ENCODE measurements at places on chromosomes 12 and 14.

GRCh38 chr12:124915239-124916236 lies 1.1 kb upstream of the UBC start:
- H3K36me3 ChIP-seq, result peaks cover 29% of the 10 kb centered on the region
- no peaks in the 10 kb centered on the region for H3K27me3 ChIP-seq
- peak; percentile 80 for DNase-seq
- H3K4me3 ChIP-seq, result peak overlapping the region; percentile 99

DNA sequence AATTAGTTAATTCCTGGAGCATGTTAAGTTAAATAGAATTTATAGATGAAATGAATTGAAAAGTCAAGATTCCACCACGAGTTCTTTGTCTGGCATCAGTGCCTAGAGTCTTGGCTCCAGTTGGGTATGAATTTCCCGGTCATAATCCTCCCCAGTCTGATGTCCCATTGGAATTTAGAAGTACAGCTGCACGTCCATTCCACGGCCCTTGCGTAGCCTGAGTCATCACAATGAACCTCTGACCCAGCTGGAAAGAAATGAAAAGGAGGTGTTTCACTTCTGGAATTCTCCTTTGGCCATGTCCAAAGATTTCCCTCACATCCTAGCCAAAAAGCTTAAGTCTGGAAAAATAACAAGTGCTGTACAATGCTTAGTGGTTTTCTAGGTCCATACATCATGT lies 122.7 kb downstream of the KICS2 start:
- H3K4me1 ChIP-seq, result peaks cover 21% of the 10 kb centered on the region
- peak; percentile 83 for DNase-seq
- no peaks in the 10 kb centered on the region for H3K36me3 ChIP-seq
- H3K27me3 ChIP-seq, result no peaks in the 10 kb centered on the region

DNA sequence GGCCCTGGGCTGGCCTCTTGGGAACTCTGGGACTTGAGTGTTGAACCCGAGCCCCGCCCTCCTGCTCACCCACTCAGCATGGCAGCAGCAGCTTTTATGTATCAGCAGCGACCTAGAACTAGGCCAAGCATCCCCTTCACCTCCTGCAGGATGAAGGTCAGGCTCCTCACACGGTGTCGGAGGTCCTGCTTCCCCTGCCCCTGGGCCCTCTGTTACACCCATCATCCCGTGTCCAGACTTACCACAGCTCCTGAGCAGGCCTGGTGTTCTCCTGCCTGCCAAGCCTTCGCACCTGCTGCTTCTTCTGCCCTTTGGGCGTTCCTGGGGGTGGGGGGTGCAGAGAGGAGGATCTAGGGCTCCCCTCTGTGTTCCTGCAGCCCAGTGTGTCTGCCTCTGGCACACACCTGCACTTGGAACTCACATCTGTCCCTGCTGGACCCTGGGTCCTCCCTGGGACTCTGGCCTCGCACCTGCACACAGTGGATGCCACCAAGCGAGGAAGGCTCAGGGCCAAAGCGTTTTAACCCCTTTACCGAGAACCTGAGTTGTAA lies 80.3 kb downstream of the PAPOLA start:
- H3K27me3 ChIP-seq, result peaks cover 10% of the 10 kb centered on the region
- no peak overlapping the region for H3K27ac ChIP-seq
- H3K4me1 ChIP-seq, result no peaks in the 10 kb centered on the region
- no peaks in the 10 kb centered on the region for H3K36me3 ChIP-seq
- DNase-seq, result no peak

DNA sequence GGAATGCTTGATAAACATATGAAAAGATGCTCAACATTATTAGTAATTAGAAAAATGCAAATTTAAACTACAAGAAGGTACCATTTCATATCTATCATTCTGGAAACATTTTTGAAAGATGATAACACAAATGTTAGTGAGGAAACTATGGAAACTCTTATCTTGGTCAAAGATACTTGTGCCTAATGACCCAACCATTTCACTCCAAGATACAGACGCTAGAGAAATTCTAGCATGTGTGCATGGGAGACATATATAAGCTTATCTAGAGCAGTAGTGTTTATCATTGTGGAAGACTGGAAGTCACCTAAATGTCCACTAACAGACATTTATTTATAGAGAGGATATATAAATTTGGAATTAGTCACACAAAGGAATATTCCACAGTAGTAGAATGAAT lies 143.1 kb upstream of the HMGA2 start:
- no peaks in the 10 kb centered on the region for H3K27me3 ChIP-seq
- no peak for DNase-seq
- no peak overlapping the region for H3K27ac ChIP-seq
- H3K36me3 ChIP-seq, result no peaks in the 10 kb centered on the region
- no peaks in the 10 kb centered on the region for H3K4me1 ChIP-seq

DNA sequence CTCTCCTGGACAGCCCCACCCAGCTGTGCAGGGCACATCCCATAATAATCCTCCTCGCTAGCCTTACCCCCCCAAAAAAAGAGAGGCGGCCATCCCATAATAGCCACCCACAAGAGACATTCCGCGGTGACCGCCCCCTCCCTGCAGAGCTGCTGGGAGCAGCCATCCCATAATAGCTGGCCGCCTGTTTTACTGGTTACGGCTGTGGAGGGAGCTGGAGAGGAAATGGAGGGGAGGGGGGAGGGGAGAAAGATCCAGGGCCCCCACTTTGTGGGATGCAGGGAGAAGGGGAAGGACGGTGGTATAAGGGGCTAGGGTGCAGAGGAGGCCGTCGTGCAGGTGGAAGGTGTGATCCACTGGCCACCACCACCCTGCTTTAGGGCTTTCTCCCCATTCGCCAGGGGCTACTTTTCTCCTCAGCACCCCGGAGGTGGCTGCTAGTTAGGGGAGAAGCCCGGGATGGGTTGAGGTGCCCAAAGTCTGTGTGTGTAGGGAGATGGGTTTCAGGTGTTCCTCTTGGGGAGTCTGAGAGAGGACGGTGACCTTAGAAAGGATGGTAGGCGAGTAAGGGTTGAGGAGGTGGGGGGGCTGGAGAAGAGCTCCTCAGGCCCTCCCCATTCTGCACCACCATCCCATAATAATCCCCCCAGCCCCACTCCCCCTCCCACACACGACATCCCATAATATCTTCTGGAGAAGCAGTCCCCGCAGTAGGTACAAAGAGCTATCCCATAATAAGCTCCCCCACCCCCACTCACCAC lies 6.0 kb upstream of the CHD4 start:
- H3K36me3 ChIP-seq, result no peaks in the 10 kb centered on the region
- peak overlapping the region; percentile 95 for H3K27ac ChIP-seq
- DNase-seq, result peak; percentile 94
- peaks cover 40% of the 10 kb centered on the region for H3K4me1 ChIP-seq
- no peak overlapping the region for H3K4me3 ChIP-seq
- no peaks in the 10 kb centered on the region for H3K27me3 ChIP-seq

DNA sequence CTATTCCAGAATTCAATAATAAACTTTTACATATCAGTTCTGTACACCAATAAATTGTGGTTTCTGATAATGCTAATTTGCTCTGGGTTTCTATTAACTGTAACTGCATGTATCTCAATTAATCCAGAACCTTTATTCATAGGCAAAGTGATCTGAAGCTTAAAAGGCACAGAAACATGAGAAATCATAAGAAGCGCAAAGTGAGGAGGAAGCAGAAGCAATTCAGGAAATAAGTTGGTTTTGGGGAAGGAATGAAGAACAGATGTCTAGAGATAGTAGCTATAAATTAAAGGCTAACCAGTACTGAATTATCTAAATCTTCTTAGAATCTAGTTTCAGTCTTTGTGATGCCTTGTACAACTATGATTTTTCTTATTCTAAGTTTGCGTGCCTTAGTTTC lies 24.6 kb downstream of the KERA start:
- H3K4me1 ChIP-seq, result peaks cover 8% of the 10 kb centered on the region
- H3K4me3 ChIP-seq, result no peak overlapping the region
- no peak overlapping the region for H3K27ac ChIP-seq
- no peaks in the 10 kb centered on the region for H3K36me3 ChIP-seq

- DNase-seq, result no peak
- H3K36me3 ChIP-seq, result peaks cover 59% of the 10 kb centered on the region
- no peak overlapping the region for H3K27ac ChIP-seq
- no peaks in the 10 kb centered on the region for H3K27me3 ChIP-seq
Measured at GRCh38 chr12:112275207-112275606, 107.0 kb downstream of the HECTD4 start.

DNA sequence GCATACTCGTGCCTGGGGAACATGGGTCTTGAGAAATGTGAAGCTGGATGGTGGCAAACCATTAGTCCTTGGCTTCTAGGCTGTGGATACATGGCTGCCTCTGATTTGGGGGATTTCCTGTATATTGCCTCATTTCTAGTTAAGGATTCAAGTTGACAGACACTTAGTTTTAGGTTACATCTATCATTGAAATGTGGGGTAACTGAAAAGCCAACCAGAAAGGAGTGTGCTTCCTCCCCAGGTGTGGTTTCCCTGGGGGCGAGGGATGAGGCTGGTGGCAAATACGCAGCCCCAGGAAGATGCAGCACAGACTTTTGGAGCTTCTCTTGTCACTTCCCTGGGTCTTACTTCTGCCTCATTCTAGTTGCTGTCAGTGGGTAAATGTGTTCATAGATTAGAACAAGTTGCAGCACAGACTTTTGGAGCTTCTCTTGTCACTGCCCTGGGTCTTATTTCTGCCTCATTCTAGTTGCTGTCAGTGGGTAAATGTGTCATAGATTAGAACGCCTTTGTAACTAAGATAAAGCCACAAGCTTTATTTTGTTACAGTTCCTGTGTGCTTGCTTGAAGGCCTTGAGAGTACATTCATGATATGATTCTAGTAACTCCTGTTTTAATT lies 85.1 kb downstream of the BORCS5 start:
- H3K27ac ChIP-seq, result peak overlapping the region; percentile 72
- no peak overlapping the region for H3K4me3 ChIP-seq
- no peaks in the 10 kb centered on the region for H3K4me1 ChIP-seq
- H3K36me3 ChIP-seq, result no peaks in the 10 kb centered on the region
- no peak for DNase-seq

GRCh38 chr12:27396216-27396815 lies 50.2 kb upstream of the SMCO2 start:
- no peaks in the 10 kb centered on the region for H3K27me3 ChIP-seq
- no peak overlapping the region for H3K27ac ChIP-seq
- no peak overlapping the region for H3K4me3 ChIP-seq
- no peaks in the 10 kb centered on the region for H3K4me1 ChIP-seq
- no peaks in the 10 kb centered on the region for H3K36me3 ChIP-seq

DNA sequence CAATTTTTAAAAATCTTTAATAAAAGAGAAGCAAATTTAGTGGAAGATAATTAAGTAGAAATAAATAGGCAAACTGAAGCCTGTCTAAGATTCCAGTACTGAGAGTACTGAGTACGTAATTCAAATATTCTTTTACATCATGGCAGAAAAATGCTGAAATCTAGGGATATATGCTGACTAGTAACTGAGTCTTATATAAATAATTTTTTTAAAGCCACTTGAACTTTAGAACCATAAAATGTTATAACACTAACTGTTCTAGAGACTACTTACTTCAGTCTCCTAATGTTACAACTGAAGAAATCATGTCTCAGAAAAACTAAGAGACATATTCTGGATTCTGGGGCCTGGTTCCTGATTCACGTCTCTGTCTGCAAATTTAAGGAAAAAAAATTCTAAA lies 230.6 kb upstream of the PLEKHG7 start:
- H3K36me3 ChIP-seq, result no peaks in the 10 kb centered on the region
- no peak overlapping the region for H3K4me3 ChIP-seq
- H3K4me1 ChIP-seq, result peaks cover 31% of the 10 kb centered on the region
- H3K27me3 ChIP-seq, result no peaks in the 10 kb centered on the region
- H3K27ac ChIP-seq, result no peak overlapping the region
- DNase-seq, result no peak

DNA sequence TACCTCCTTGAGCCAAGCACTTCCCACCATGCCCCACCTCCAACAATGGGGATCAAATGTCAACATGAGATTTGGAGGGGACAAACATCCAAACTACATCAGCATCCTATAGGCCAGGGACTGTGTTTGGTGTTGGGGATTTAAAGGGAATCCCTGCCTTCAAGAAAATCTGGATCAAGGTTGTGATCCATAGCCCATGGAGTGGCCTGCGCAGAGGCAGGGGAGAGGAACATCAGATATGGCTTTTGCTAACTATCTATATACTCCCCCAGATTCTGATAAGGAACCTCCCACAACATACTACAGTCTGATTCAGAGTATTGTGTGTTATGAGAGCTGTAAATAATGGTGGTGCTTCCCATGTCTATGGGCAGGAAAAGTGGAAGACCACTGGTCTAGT lies 5.1 kb downstream of the KIF5A start:
- no peak for DNase-seq
- H3K27me3 ChIP-seq, result peaks cover 9% of the 10 kb centered on the region
- peaks cover 7% of the 10 kb centered on the region for H3K4me1 ChIP-seq
- no peak overlapping the region for H3K27ac ChIP-seq
- no peak overlapping the region for H3K4me3 ChIP-seq
- H3K36me3 ChIP-seq, result no peaks in the 10 kb centered on the region

- H3K4me3 ChIP-seq, result no peak overlapping the region
- no peaks in the 10 kb centered on the region for H3K27me3 ChIP-seq
- H3K27ac ChIP-seq, result no peak overlapping the region
- DNase-seq, result no peak
- no peaks in the 10 kb centered on the region for H3K36me3 ChIP-seq
Measured at GRCh38 chr12:39626033-39626814, 6.6 kb upstream of the ABCD2 start.

- no peak overlapping the region for H3K4me3 ChIP-seq
- no peak overlapping the region for H3K27ac ChIP-seq
- no peaks in the 10 kb centered on the region for H3K27me3 ChIP-seq
- peaks cover 29% of the 10 kb centered on the region for H3K4me1 ChIP-seq
- no peaks in the 10 kb centered on the region for H3K36me3 ChIP-seq
Measured at GRCh38 chr14:68558096-68558495, 234.8 kb downstream of the ZFP36L1 start.

GRCh38 chr14:101199028-101199770 lies 295.7 kb upstream of the RTL1 start:
- H3K36me3 ChIP-seq, result no peaks in the 10 kb centered on the region
- no peak overlapping the region for H3K4me3 ChIP-seq
- H3K27ac ChIP-seq, result no peak overlapping the region
- H3K4me1 ChIP-seq, result no peaks in the 10 kb centered on the region

DNA sequence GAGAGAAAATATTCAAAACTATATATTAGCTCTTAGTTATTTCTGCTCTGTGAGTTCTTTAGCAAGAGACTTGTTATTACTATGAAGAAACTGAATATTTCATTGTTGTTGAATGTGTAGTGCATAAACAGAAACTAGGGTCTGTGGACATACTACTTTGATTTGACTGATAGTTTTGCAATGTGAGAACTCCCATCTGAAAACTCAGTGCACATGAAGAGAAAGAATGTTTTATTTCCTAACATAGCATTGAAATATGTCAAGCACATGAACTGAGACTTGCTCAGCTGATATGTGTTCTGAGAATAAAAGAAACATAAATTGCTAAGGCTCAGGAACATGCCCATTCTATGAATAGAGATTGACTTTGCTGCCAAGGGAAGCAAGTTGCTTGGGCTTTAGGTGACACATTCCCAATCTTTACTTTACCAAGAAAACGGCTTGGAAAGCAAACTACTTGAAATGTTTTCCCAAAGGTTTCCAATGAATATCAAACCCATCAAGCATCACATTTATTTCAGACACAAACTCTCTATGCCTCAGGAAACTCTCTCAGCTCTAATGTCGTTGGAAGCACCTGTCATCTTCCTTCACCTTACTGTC lies 290.4 kb downstream of the SLC16A7 start:
- H3K27me3 ChIP-seq, result no peaks in the 10 kb centered on the region
- H3K4me1 ChIP-seq, result no peaks in the 10 kb centered on the region
- H3K36me3 ChIP-seq, result no peaks in the 10 kb centered on the region
